Adrenal gland (tissue), 19 donors: ENCODE measurements at places on chromosomes 6 and 20. TPM values are rescaled to one million over a fixed set of nuclear protein-coding genes. Genes with fewer than 3 reads are reported as not detected.

The CPXM1 gene
- total RNA-seq: 9.9 TPM

The DEFB124 gene
- not detected for total RNA-seq

The LY6G5B gene
- 2.3 TPM for total RNA-seq

The BPIFB4 gene
- total RNA-seq: not detected

The CCN5 gene
- 58.0 TPM for total RNA-seq

The LAMP5 gene
- total RNA-seq: 1.9 TPM

The SALL4 gene
- 0.34 TPM for total RNA-seq

The PPP1R11 gene
- 54.9 TPM for total RNA-seq

The PRND gene
- not detected for total RNA-seq

The RFX6 gene
- total RNA-seq: not detected

The VEGFA gene
- total RNA-seq: 31.5 TPM

The MCM8 gene
- 6.9 TPM for total RNA-seq

The THEMIS gene
- 0.14 TPM for total RNA-seq

The COL21A1 gene
- 0.60 TPM for total RNA-seq

The MDFI gene
- total RNA-seq: 7.1 TPM

The NOX3 gene
- total RNA-seq: not detected

The LY6G6F gene
- total RNA-seq: not detected
